Natural killer cell (primary cell): ENCODE measurements at places on chromosomes 3 and 15.
A peak's percentile ranks its signal among the peaks of the same experiment; 100 is the strongest.

GRCh38 chr3:113441051-113441770 is at the start of gene CFAP44:
TSS of gene CFAP44 (minus strand) at chr3:113441493. CDS start at chr3:113433664, 7,829 bp downstream.
- no peaks in the 10 kb centered on the region for H3K36me3 ChIP-seq
- H3K4me3 ChIP-seq = peak within 1 kb of the TSS; percentile 8
- H3K4me1 ChIP-seq = peaks cover 11% of the 10 kb centered on the region

DNA sequence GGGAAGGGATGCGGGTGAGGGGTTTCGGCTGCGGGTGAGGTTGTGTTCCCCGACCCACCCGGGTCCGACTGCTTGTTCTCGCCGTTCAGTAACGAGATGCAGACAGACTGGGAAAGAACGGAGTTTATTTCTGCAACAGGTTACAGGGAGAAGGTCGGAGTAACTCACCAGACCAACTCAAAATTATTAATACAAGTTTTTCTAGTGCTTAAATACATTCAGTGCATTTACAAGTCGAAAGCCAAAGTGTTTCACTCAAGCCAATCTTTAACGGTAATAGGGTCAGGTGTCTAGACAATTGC is 492 bp upstream of the HIGD1A start:
- DNase-seq = no peak
- peak overlapping the region; percentile 89 for H3K27ac ChIP-seq
- H3K36me3 ChIP-seq = no peaks in the 10 kb centered on the region
- peak overlapping the region; percentile 98 for H3K4me3 ChIP-seq

GRCh38 chr15:56931639-56932508 is 13.4 kb downstream of the TCF12 start:
- peaks cover 3% of the 10 kb centered on the region for H3K36me3 ChIP-seq
- no peaks in the 10 kb centered on the region for H3K4me1 ChIP-seq
- no peak overlapping the region for H3K27ac ChIP-seq
- no peaks in the 10 kb centered on the region for H3K27me3 ChIP-seq

- H3K27me3 ChIP-seq = no peaks in the 10 kb centered on the region
- H3K27ac ChIP-seq = no peak overlapping the region
- no peaks in the 10 kb centered on the region for H3K36me3 ChIP-seq
- H3K4me3 ChIP-seq = no peak overlapping the region
- H3K4me1 ChIP-seq = no peaks in the 10 kb centered on the region
Measured at GRCh38 chr15:81895723-81896122, 150.1 kb downstream of the MEX3B start.
